ENCODE measurements at places on chromosomes 2 and 18. TPM values are rescaled to one million over a fixed set of nuclear protein-coding genes. Genes with fewer than 3 reads are reported as not detected.
A peak's percentile ranks its signal among the peaks of the same experiment; 100 is the strongest.

SDC1 gene
- 0.62 TPM for total RNA-seq

EEF1B2 gene
- total RNA-seq: 724 TPM

COL4A4 gene
- total RNA-seq: not detected

SP9 gene
- total RNA-seq: not detected

MOGAT1 gene
- 0.18 TPM for total RNA-seq

PAIP2B gene
- 0.84 TPM for total RNA-seq

HS6ST1 gene
- 17.6 TPM for total RNA-seq

STARD6 gene
- not detected for total RNA-seq

FBXO48 gene
- 1.3 TPM for total RNA-seq

NTSR2 gene
- total RNA-seq: not detected

ATP6V1B1 gene
- not detected for total RNA-seq

- peaks cover 41% of the 10 kb centered on the region for H3K27me3 ChIP-seq
- H3K4me3 ChIP-seq: no peak overlapping the region
These were observed 9.5 kb upstream of the SMAD7 start for GRCh38 chr18:48959921-48960920.

GRCh38 chr2:86562485-86562921, 740 bp downstream of the CHMP3 start:
- H3K27ac ChIP-seq: peak overlapping the region; percentile 98
- H3K36me3 ChIP-seq: peaks cover 37% of the 10 kb centered on the region
- peaks cover 37% of the 10 kb centered on the region for H3K4me1 ChIP-seq
- H3K27me3 ChIP-seq: no peaks in the 10 kb centered on the region

DNA sequence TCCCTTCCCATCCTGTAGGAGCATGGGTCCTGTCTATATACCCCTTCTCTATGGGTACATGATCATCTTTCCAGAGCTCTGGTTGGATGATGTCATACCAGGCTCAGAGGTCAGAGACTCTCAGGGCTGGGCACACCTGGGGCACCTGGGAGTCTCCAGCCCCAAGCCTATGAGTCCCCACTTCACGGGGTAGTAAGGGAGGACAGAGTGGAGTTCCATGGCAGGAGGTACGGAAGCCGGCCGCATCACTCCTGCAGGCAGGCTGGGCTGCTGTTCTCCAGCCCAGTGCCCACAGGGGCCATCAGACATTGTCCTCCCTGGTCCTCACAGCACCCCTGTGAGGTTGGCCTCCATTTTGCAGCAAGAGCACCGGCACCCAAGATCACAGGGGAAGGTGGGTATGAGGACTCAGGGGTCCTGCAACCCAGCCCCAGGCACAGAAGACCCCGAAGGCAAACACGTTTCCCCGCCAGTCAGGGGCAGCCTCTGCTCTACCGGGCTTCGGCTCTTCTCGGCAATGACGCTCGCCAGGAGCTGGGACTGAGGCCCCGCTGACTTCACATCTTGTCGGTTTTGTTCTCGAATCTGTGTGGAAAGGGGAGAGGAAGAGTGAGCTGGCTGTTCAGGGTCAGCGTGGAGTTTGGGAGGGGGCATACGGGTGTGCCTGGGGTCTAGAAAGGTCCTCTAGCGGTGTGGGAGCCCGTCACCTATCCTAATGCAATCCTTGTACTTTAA, 91.5 kb downstream of the ADD2 start:
- no peaks in the 10 kb centered on the region for H3K4me1 ChIP-seq
- H3K4me3 ChIP-seq: no peak overlapping the region
- no peaks in the 10 kb centered on the region for H3K27me3 ChIP-seq
- no peaks in the 10 kb centered on the region for H3K36me3 ChIP-seq
- DNase-seq: no peak

DNA sequence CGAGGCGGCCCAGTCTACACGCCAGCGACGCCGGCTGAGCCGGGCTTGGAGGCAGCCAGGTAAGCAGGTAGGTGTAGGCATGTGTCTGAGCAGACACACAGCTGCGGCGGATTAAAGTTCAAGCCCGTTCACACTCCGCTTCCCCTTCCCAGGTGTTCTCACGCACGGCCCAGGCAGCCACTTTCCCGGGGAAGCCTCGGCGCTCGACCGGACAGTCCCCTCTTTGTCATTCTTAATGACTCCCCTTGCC, 367 bp downstream of the TGFA start:
- H3K27me3 ChIP-seq: peaks cover 59% of the 10 kb centered on the region
- H3K27ac ChIP-seq: no peak overlapping the region
- H3K36me3 ChIP-seq: no peaks in the 10 kb centered on the region
- peaks cover 17% of the 10 kb centered on the region for H3K4me1 ChIP-seq
- H3K4me3 ChIP-seq: peak overlapping the region; percentile 73

GRCh38 chr2:147098940-147099339, 745.9 kb upstream of the ACVR2A start:
- no peaks in the 10 kb centered on the region for H3K4me1 ChIP-seq
- H3K27ac ChIP-seq: no peak overlapping the region
- H3K36me3 ChIP-seq: no peaks in the 10 kb centered on the region

- no peak overlapping the region for H3K27ac ChIP-seq
- peaks cover 43% of the 10 kb centered on the region for H3K4me1 ChIP-seq
- H3K27me3 ChIP-seq: no peaks in the 10 kb centered on the region
- DNase-seq: no peak
- H3K4me3 ChIP-seq: no peak overlapping the region
These were observed 11.3 kb upstream of the CHRNA1 start for GRCh38 chr2:174775571-174775980.

DNA sequence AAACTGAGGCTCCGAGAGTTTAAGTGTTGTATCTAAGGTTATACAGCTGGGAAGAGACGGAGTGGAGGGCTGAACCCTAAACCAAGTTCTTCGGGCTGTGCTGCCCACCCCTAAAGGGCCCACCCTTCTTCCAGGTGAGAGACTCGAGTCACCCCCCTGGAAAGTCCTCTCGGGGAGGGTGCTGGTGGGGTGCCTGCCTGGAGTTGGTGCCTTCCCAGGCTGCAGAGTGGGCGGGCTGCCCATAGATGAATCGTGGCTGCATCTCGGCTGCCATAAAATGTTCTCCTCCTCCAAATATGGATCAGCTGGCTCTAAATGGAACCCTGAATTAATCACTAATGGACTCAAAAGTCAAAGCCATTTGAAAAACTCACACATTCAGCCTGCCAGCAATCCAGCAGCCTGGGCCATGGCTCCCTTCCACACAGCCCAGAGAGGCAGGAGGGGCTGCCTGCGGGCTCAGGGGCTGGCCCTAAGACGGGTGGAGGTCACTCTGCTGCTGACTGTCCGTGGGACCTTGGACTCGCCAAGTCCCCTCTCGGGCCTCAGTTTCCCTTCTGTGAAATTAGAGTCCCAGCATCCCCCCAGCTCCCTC, 7.7 kb downstream of the CIB4 start:
- no peaks in the 10 kb centered on the region for H3K4me1 ChIP-seq
- no peak for DNase-seq
- H3K27ac ChIP-seq: no peak overlapping the region
- no peak overlapping the region for H3K4me3 ChIP-seq

GRCh38 chr2:223042704-223043118, 9.3 kb upstream of the KCNE4 start:
- no peak overlapping the region for H3K27ac ChIP-seq
- no peak for DNase-seq
- H3K27me3 ChIP-seq: no peaks in the 10 kb centered on the region
- H3K4me1 ChIP-seq: no peaks in the 10 kb centered on the region
- H3K36me3 ChIP-seq: no peaks in the 10 kb centered on the region

- DNase-seq: no peak
- no peaks in the 10 kb centered on the region for H3K36me3 ChIP-seq
- no peak overlapping the region for H3K27ac ChIP-seq
- H3K27me3 ChIP-seq: peaks cover 3% of the 10 kb centered on the region
These were observed 28.9 kb downstream of the KCNF1 start for GRCh38 chr2:10940596-10940995.

DNA sequence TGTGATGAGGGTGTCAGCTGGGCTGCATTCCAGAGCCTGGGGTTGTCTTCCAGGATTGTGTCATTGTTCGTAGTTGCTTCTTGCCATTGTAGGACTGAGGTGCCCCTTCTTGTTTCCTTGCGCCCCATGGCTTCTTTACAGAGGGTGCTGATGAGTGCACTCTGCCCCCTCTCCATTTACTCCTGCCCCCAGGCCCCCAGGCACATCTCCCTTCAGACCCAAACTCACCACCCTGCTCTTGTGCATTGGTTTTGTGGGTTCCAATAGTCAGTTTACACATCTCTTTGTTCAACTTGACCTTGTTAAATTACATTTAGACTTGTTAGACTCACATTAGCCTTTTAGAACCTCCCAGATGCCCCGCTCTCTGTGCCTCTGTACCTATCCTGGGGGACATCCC, 33.1 kb downstream of the HJURP start:
- H3K4me1 ChIP-seq: no peaks in the 10 kb centered on the region
- H3K36me3 ChIP-seq: no peaks in the 10 kb centered on the region
- no peak for DNase-seq
- H3K27me3 ChIP-seq: peaks cover 4% of the 10 kb centered on the region
- no peak overlapping the region for H3K27ac ChIP-seq

- no peak overlapping the region for H3K27ac ChIP-seq
- no peaks in the 10 kb centered on the region for H3K4me1 ChIP-seq
- no peak overlapping the region for H3K4me3 ChIP-seq
- no peaks in the 10 kb centered on the region for H3K27me3 ChIP-seq
These were observed 416.3 kb upstream of the PIK3C3 start for GRCh38 chr18:41538751-41539150.

GRCh38 chr2:140604788-140605187, 1526.0 kb downstream of the LRP1B start:
- H3K4me1 ChIP-seq: no peaks in the 10 kb centered on the region
- H3K4me3 ChIP-seq: no peak overlapping the region
- no peaks in the 10 kb centered on the region for H3K36me3 ChIP-seq
- no peaks in the 10 kb centered on the region for H3K27me3 ChIP-seq
- no peak for DNase-seq
- H3K27ac ChIP-seq: no peak overlapping the region

DNA sequence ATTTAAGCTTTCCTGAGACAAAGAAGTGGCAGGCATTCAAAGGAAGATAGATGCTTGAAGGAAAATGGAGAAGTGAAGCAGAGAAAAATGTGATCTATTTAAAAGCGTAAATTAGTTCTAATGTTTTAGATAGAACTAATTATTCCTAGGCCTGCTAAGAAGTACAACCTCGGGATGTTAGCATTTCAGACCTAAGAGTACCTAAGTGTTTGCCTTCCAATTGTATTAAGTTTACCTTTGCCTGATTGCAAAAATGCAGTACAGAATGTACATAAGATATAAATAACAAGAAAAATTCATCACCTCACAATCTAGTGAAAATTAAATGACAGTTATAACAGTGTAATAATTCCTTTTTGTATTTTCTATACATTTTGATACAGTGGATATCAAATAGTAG, 71.1 kb upstream of the HNMT start:
- no peaks in the 10 kb centered on the region for H3K36me3 ChIP-seq
- H3K4me3 ChIP-seq: no peak overlapping the region
- DNase-seq: no peak
- H3K27me3 ChIP-seq: no peaks in the 10 kb centered on the region
- no peak overlapping the region for H3K27ac ChIP-seq

GRCh38 chr2:8475349-8476031, 206.4 kb upstream of the ID2 start:
- H3K27ac ChIP-seq: peak overlapping the region; percentile 74
- DNase-seq: no peak
- H3K4me3 ChIP-seq: no peak overlapping the region
- peaks cover 16% of the 10 kb centered on the region for H3K36me3 ChIP-seq
- no peaks in the 10 kb centered on the region for H3K27me3 ChIP-seq

All from activated T-helper 2 cell treated with anti-CD3 and anti-CD28 coated beads, Interferon-gamma antibody, Interleukin-2, Interleukin-4, amounts not matched to agents 10 μg/mL and 5 μg/mL and 100 μg/mL, durations not matched to agents 14 hours and 24 hours and 36 hours (primary cell).